ENCODE measurements at places on chromosomes 1 and 21.
A peak's percentile ranks its signal among the peaks of the same experiment; 100 is the strongest.

- DNase-seq = no peak
These were observed 528.6 kb downstream of the LTN1 start for GRCh38 chr21:28464095-28464494.

DNA sequence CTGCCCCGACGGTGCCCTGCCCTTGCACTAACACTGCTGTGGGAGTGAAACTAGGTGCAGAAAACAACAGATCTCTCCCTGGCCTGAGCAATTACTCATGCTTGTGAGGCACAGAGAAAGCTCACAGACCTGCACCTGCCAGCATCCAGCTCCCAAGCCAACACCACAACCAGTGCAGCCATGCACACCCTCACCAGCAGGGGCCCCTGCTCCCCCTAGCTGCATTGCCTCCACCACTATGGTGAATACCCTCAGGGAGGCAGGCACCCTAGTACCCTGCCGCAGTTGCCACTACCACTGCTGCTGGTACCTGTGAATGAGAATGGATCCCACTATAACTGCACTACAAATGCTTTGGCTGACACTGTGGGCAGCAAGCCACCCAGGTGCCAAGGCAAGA is 7.1 kb upstream of the DIRAS3 start:
- no peak for DNase-seq

- DNase-seq = no peak
These were observed 3.2 kb upstream of the THEMIS2 start for GRCh38 chr1:27868932-27869718.

- no peak for DNase-seq
These were observed 2.8 kb downstream of the CFHR4 start for GRCh38 chr1:196890668-196891067.

- DNase-seq = no peak
These were observed 10.4 kb downstream of the DLGAP3 start for GRCh38 chr1:34918977-34919561.

- DNase-seq = no peak
These were observed 19.2 kb downstream of the PTTG1IP start for GRCh38 chr21:44854391-44854663.

DNA sequence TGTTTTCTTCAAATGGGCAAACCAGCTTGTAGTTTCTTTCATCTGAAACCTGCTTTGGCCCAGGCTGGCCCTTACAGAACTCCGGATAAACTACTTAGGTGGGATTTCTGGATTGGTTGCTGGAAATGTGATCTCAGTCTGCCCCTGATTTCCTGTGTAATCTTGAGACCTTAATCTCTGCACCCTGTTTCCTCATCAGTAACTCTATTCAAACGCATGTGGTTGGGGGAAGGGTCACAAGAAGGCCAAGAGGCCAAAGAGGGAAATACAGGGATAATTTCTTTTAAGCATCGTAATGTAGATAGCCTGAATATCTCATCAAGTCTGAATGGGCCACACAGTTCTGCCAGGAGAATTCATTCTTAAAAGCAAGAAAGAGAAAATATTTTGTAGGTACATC is 483.6 kb downstream of the LTN1 start:
- DNase-seq = no peak

DNA sequence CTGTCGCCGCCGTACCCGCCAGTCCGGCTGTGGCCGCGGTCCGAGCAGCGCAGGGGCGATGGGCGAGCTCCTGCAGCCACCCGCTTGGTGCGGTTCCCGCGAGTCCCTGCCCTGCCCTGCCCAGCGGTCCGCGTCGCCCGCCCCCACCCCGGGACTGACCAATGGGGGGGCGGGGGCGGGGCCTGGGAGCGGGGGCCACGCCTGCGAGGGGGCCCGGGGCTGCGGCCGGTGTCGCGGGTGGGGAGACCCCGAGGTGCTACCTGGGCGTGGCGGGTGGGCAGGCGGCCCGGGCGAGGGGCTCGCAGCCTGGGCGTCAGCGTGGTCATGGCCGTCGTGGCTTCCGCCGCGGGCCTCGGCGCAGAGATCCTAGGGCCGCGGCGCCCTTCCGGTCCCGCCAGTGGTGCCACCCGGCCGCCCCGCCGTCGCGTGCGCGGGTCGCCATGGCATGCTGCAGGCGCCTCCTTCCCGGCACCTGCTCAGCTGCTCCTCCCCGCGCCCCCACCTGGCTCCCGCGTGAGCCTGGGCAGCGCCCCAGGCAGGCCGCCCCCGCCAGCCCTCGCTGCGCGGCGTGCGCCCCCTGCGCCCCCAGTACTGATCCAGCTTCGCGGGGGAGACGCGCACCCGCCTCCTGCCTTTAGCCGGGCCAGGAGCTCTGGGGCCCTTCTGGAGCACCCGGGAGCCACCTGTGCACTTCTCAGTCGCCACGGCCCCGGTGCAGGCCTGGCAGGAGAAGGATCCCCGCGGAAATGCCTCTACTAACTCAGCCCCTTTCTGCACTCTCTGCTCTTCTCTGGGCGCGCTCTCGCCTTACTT is at the start of gene BMP8B:
TSS of gene BMP8B (minus strand) at position 108 of the 813 bp plus-strand sequence. CDS start 380 bp downstream, outside the sequence.
- DNase-seq = peak; percentile 18

DNA sequence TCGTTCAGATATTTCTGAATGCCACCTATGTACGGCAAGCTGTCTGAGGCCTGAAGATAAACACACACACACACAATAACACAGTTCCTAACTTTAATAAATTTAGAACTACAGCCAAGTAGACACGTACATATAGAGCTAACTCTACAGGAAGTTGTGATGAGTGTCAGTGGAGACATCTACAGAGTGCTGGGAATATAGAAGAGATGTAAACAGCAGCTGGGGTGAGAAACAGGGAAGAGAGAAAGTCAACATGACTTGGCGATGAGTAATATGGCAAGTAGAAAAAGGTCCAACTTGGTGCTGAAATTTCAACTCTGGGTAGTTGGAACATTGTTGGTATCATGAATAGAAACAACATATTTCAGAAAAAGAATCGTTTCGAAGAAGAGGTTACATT is 206.5 kb downstream of the ZP4 start:
- DNase-seq = no peak

DNA sequence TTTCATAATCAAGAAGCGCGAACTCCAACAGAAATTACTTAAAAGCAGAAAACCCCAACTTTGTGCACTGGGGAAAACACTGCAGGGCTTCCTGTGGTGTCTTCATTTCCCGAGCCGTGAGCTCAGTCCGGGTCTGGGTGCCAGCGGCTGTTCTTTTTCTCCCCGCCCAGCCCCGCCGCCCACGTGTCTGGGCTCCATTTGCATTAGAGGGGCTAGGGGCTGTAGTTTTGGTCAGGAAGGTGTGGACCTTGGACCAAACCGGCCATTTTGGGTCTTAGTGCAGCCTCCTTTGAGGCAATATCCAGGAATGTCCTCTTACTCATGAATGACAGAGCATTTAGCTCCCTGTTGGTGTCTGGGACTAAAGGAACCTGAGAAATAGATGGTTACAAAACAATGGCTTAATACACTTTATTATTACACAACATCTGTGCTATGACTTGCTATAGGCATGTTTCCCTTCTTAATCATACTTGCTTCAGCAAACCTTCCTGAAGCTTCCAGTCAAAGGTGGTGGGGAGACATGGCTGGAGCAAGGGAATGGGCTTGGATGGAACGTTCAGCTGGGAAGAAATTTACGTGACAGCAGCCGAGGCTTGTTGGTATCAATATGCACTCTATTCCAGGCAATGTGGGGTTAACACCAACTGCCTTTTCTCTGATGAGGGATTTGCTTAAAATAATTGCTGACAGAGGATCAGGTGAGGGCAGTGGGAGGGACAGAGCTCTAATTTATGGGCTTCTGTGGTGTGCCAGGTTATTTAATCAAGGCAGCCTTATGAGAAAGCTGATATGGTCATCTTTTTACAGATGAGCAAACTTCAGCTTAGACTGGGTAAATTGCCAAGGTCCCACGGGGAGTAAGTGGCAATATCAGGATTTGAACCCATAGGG is 1.1 kb downstream of the AGTRAP start:
- DNase-seq = no peak

DNA sequence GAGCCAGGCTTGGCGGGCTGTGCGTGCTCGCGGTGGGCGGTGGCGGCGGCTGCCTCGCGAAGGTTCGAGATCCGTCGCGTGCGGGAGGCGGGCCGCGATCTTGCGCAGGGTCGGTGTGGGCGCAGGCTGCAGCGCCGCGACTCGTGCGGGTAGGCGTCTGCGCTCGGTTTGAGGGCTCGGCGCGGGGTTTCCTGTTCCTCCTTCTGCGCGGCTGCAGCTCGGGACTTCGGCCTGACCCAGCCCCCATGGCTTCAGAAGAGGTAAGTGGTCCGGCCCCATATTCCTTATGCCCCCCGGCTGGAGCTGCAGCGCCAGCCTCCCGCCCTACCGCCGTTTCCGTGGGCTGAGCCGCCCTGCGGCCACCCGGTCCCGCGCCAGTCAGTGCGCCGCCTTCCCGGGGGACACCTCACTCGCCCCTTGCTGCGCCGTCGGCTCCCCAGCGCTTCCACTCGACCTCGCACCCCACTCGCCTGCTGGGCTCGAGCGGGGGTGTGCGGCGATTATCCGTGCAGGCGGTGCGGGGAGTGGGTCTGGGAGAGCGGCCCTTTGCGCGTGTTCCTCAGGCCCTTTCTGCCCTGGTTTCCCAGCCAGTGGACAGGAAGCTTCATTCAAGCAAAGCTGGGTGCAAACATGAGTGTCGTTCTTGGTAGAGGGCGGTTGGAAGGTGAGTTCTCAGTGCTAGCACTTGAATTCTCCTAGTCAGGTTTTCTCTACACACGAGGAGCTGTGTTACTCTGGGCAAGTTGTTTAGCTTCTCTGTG is at the start of gene CACYBP:
TSS of gene CACYBP (plus strand) at position 12 of the 761 bp plus-strand sequence. CDS start at position 246, 234 bp downstream.
- DNase-seq = peak; percentile 19

DNA sequence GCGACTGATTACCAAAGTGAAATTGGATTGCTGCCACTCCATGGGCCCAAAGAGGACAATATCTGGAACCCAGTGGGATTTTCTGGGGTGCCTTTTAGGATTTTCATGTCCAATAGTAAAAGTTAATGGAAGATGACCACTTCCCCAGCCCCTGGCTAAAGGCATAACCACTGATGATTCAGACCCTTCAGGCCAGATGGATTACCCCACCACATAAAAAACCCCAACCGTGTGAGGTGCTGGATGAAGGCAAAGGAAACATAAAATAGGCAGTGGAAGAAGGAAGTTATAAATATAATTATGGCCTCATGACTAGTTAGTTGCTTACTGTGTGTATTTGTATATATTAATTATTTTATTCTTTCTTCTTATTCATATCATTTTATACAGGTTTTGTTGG is 40.2 kb upstream of the IL10 start:
- no peak for DNase-seq

- DNase-seq = no peak
These were observed 21.9 kb upstream of the IVNS1ABP start for GRCh38 chr1:185338719-185339622.

- no peak for DNase-seq
These were observed 39.5 kb upstream of the CR2 start for GRCh38 chr1:207414606-207415108.

DNA sequence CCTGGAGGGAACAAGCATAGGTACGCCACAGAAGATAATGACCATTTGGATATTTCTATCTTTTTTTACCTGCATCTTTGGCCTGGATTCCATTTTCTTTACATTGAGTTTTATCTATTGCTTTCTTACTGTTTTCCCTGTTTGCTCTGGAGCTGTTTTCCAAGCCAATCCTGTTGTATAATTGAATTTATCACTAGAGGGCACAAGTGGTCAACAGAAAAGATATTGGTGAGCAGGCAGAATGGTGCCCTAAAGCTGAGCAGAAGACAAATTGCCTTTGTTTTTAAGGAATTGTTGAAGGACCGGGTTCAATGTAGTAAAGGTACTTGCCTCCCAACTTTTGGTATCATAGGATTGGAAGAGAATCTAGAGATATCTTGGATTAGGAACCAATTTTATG is 152.8 kb downstream of the PPP1R12B start:
- DNase-seq = no peak

- DNase-seq = no peak
These were observed 4.4 kb downstream of the IFI16 start for GRCh38 chr1:159014003-159014571.

- no peak for DNase-seq
These were observed 51.8 kb upstream of the PDE9A start for GRCh38 chr21:42601656-42602055.

DNA sequence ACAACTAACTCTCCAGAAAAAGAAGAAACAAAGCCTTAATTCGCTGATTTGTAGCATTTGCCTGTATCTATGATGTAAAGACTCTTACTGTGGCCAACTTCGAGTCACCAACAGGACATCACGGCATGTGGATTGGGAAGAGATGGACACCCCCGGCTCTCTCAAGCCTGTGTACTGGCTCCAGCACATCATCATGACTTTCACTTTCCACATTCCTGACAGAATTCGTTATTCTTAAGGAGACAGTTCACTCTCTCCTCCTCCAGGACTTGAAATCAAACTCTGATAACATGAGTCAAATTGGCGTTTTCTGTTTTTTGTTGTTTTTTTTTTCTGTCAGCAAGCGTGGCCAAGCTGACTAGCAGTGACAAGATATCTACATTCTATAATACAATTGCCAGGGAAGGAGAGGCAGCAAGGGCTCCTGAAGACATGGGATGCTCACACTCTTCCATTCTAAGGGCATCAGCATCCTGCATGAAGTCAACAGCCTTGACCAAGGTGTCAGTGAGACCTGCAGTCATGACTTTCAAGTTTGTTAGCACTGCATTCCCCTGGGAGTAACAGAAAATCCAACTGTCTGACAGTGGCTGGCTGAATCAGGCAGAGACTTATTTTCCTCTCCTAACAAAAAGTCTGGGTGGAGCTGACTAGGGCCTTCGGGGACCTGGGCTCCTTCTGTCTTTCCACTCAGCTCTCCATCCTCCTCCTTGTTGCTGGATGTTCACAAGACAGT is 13.3 kb upstream of the TRAF3IP3 start:
- DNase-seq = no peak

DNA sequence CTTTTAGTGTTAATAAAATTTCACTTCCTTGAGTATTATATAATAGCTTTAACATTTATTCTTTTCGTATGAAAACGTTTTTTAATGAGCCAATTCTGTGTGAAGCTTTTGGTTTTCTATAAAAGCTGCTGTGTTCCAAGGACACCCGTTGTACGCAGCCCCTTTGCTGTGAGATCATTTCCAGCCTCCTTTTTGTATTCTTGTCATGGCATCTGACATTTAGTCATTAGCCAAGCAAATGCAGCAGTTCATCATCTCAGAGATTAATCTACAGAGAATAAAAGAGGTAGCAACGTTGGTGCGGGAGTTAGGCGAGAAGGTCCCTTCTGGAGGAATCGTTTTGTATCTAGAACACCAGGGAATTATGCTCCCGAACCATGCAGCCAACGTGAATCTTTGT is 1.3 kb upstream of the UMODL1 start:
- no peak for DNase-seq

DNA sequence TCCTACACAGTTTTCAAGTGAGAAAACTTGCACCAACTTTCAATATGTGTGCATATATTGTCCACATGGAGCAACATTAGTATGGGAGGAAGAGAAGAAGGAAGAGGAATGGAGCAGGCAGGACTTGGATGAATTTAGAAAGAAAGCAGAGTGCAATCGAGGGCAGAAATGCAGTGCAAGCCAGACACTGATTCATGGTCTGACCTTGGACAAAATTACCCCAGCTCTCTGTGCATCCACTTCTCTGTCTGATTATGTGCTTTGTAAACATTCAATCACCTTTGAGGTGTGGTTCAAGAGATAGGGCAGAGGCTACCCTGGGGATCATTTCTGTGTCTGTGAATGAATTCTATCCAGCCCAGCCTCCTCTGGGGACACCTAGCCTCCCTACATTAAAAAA is 265.2 kb downstream of the TNR start:
- no peak for DNase-seq
